ENCODE measurements at places on chromosomes 4 and X.

- no peak for DNase-seq
Measured at GRCh38 chr4:181698221-181698620, 545.0 kb upstream of the TENM3 start.

- DNase-seq = peak; percentile 36
Measured at GRCh38 chrX:10098270-10098713, 58.5 kb upstream of the CLCN4 start.

- DNase-seq = no peak
Measured at GRCh38 chr4:37890801-37891259, at the start of gene TBC1D1. Gene TBC1D1, plus strand, starts transcription at chr4:37891084. Its CDS starts 11,012 bp downstream, at chr4:37902096.

- DNase-seq = no peak
Measured at GRCh38 chr4:174252412-174252811, 31.1 kb downstream of the FBXO8 start.

- no peak for DNase-seq
Measured at GRCh38 chrX:23937100-23937499, 29.3 kb downstream of the CXorf58 start.

GRCh38 chr4:77820649-77821561 lies 1.7 kb upstream of the CNOT6L start:
- peak; percentile 28 for DNase-seq

DNA sequence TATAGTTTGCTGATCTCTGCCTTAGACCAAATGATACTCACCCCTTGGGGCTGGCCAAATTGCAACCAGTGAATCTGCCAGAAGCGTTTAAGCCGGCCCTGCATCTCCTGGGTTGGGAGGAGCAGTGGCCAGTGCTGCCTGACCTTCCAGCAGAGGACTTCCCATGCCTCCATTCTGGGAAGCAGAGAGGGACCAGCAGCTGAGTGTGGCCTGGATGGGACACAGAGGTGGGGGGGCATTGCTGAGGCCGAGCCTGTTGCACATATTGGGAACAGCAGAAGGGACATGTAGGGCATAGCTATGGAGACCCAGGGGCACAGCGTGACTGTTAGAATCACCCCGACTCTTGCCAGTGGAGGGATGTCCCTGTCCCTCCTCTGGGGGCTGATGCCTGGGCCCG lies 93.3 kb downstream of the CPZ start:
- no peak for DNase-seq

GRCh38 chrX:9903146-9903545 lies 64.0 kb upstream of the CLDN34 start:
- DNase-seq = no peak

- no peak for DNase-seq
Measured at GRCh38 chr4:87530868-87531267, 1.7 kb upstream of the SPARCL1 start.

DNA sequence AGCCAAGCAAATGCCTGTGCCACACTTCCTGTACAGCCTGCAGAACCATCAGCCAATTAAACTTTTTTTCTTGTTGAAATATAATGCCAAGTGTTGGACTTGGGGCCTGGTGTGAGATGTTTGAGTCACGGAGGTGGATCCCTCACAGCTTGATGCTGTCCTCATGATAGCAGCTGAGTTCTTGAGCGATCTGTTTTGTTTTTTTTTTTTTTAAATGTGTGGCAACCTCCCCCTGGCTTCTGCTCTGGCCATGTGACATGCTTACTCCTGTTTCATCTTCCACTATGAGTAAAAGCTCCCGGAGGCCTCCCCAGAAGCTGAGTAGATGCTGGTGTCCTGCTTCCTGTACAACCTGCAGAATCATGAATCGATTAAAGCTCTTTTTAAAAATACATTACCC lies 973.3 kb upstream of the FTHL17 start:
- DNase-seq = no peak

DNA sequence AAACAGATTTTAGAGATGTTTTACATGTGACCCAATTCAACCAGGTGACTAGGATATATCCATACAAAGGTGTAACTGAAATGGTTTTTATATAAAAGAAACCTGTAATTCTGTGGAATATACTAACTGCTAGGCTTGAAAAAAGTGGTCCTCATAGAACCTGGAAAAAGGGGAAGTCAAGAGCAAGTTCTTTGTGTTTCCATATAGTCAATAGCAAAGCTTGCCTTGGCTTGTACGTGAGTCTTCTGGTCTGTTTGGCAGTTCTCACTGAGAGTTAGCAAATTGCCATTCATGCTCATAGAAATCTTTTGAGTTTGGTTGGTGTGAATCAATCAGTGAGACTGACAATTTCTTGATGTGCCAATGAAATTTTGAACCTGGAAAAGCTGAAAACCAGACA lies 79.4 kb upstream of the SMIM10 start:
- DNase-seq = no peak

DNA sequence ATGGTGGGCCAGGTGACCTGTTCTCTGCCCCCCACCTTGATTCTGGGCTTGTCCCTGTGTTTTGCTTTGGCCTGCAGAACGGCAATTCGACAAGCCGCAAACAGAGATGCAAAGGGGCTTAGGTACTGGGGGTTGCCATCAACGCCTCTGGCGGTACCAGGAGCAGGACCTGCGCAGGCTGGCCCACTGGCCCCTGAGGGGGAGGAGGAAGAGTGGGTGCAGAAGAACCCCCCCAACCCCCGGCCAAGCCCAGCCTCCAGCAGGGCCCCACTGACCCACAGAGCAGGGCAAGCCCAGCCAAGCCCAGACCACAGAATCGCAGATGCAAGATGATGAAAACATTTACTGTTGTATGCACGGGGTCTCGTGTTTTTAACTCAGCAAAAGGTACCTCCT lies 89.4 kb downstream of the PPP2R2C start:
- DNase-seq = no peak

GRCh38 chr4:113919611-113920010 lies 59.8 kb downstream of the ARSJ start:
- no peak for DNase-seq

GRCh38 chrX:73561801-73562200 lies 1.2 kb upstream of the CHIC1 start:
- DNase-seq = no peak

DNA sequence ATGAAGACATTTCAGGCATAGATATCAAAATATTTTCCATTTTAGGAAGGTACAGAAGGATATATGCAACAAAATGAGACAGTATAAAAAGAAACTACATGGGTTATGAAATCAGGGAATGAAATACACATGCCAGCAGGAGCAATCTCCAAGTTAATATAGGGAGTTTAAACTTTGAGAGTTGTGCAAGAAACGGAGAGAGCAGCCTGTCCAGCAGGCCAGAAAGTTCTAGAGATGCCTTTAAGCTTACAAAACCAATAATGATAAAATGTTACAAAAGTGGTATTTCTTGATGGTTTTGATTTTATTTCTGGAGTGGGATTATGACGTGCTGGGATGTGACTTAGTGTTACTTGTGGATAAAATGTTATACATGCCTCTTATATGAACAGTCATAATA lies 2047.9 kb downstream of the ARAP2 start:
- no peak for DNase-seq

DNA sequence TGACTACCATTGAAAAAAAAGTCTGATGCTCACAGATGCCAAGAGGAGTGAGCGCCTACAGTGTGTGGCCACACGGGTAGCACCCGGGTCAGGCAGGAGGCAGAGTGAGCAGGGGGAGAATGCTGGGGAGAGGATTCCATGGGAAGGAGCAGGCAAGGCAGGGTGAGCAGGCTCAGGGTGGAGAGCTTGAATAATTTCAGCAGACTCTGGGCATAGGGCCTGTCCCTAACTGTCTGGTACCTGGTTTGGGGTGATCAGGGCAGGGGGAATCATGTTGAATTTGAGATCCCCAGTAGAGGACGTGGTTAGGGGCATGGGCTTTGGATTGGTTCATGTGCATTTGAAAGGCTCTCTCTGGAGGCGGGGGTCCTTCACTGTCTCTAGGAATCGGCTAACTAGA lies 51.2 kb upstream of the TLR3 start:
- DNase-seq = no peak

DNA sequence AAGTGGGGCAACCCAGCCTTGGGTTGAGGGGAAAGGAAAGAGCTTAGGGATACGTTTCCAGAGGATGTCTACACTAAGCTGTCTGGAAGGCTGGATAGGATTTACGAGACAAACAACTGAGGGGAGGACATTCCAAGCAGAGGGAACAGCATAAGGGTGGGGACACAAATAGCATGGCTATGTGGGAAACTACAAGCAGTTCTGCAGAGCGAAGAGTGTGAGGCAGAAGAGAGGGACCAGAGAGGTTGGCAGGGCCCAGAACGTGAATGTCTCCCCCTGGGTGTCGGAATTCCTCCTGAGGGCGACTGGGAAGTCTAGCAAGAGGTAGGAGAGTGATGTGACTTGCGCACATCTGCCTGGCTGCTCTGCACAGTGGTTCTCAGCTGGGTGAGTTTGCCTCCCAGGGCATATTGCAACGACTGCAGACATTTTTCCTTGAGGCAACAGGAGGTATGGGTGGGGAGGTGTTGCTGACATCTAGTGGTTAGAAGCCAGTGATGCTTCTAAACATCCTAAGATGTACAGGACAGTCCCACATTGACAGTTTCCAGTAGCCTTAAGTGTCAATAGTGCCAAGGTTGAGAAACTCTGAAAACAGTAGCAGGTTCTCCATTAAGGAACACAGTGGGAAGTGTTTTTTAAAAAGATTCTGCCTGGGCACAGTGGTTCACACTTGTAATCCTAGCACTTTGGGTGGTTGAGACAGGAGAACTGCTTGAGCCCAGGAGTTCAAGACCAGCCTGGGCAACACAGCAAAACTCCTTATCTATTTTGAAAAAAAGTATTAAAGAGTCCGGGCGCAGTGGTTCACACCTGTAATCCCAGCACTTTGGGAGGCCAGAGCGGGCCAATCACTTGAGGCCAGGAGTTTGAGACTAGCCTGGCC lies 9.2 kb downstream of the NDUFA1 start:
- DNase-seq = no peak

- DNase-seq = no peak
Measured at GRCh38 chrX:77917294-77917933, 6.9 kb downstream of the ATP7A start.

DNA sequence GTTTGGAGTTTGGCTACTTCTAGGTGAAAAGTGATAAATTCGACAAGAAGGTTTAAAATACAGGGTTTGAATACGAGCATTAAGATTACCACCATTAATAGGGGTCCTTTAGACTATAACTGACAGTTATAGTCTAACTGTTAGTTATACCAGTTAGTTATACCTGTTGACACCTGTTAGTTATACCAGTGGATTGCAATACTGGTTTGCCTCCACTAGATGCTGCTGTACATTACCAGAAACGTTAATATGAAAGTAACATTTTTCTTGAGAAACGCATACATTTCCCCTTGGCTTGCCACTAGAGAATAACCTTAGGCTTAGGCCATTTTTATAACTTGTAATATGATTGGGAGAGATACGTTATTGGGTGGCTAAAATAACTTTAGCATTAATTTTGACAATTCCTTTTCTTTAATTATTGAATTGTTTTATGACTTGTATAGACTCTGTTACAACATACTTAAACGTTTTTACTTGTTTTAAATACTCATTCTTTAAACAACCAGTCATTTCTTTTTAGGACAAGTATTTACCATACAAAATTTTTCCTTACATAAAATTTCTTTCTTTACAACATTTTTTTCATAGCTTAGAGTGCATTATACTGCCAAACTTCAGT lies 911.2 kb downstream of the FSTL5 start:
- DNase-seq = no peak

- no peak for DNase-seq
Measured at GRCh38 chr4:122830426-122831095, 3.9 kb downstream of the FGF2 start.

DNA sequence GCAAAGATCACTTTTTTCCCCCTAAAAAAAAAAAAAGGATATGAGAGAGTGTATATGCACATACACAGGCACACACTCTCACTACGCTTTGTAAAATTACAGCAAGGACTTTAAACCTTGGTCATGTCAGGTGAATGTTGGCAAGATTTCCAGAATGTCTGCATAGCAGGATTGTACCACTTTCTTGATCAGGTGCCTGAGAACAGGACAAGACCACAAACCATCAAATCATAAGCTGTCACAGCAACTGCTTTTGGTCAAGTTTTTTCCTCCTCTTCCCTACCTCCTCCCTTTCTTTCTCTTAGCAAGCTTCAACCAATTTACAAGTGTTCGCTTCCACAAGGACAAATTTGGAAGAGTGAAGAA lies 15.3 kb downstream of the PPARGC1A start:
- no peak for DNase-seq

DNA sequence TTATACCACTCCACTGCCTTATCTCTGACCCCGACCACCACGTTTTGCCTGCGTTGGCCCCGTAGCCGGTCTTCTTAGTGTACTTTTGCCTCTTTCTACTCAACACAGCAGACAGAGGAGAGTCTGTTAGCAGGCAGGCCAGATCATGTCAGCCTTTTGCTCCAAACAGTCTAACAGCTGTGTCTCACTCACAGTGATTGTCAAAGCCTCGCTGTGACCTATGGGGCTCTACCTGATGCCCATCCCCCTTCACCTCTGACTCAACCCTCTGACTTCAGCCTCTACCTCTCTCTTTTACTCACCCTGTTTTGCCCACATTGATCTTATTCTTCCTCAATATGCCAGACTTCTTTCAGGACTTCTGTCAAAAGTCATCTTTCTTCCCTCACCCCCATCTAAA lies 127.1 kb downstream of the TRIML1 start:
- DNase-seq = no peak

DNA sequence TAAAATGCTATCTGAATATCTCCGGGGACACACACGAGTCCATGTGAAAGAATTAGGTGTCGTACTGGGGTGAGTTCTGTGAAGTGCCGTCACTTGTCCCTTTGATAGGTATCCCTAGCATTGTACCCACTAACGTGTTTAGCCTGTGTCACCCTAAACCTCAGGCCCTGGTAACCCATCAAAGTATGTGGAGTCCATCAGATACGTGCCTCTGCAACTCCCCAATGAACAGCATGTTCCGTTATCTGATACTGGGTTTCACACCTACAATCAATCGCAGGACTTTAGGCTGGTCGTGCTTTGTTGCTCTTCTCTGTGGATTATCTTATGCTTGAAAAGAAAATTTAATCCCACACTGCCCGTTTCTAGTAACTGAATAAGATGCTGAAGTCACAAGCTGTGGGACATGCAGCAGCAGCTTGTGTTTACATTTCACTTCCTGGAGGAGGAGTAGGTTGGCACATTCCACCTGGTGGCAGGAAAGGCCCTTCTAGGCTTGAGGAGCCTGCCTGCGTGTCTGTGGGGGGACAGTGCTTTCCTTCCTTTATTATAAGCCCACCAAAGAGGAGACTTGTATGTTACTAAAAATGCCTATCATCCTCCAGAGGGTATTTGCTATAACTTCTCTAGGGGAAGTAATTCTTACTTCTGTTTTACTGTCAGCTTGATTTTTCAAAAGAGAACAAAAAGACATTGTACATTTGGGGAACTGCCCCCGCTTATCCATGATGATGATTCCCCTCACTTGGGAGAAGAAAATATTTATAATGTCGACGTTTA lies 127.2 kb downstream of the FNIP2 start:
- no peak for DNase-seq

DNA sequence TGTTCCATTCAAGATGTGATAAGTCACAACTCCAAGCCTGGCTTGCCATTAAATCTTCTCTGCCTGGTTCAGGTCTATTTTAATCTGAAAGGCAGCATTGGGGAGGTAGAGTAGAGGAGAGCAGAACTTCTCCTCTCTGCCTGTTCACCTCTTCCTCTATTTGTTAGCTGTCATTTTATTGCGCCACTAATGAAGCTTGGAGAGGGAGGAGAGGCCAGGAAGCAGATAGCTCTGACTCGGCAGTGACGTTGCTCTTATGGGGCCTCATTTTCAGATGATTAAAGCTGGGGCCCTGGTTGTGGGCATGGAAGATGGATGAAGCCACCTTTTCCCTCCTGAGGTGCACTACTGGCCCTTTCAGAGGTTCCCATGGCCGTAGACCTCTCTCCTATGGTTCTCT lies 207.3 kb downstream of the MID1IP1 start:
- DNase-seq = no peak

Measured in CD8-positive, alpha-beta T cell (primary cell).